ENCODE measurements at places on chromosomes 13 and 19.

DNA sequence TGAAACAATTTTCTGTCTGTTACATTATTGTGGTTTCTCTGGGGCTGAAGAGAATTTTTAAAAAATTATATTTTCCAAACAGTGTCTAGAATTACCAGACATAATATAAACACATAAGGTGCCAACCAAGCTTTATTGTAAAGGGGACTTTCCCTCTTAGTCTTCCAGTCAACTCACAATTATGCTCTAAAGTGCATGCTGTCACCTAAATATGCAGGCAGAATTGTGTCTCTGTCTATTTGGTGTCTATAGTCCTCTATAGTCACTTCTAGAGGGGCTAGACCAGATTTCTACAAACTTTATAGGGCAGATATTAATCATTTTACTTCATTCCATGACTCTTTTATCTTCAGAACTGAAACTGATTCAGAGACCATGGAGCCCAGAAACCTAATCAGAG is 12.8 kb downstream of the ZNF254 start:
- DNase-seq: no peak

DNA sequence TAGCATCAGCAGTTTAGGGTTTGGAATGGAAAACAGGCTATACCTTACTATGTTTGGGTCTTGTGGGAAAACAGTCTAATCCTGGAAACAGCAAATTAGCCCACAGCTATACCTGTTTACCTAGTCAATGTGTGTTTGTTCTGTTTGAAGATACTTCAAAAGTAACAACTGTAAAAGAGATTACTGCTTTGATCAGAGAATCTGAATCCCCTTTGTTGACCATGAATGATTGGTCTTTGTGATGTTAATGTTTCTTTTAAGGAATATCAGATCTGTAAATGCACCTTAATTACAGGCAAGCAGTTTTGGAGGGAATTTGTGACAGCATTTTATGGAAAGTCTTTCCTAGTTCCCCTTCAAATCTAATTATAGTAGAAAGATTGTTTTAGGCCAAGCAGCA is 20.7 kb upstream of the KLF5 start:
- DNase-seq: no peak

- DNase-seq: peak; percentile 9
These were observed 73.0 kb upstream of the MAB21L1 start for GRCh38 chr13:35549481-35549880.

DNA sequence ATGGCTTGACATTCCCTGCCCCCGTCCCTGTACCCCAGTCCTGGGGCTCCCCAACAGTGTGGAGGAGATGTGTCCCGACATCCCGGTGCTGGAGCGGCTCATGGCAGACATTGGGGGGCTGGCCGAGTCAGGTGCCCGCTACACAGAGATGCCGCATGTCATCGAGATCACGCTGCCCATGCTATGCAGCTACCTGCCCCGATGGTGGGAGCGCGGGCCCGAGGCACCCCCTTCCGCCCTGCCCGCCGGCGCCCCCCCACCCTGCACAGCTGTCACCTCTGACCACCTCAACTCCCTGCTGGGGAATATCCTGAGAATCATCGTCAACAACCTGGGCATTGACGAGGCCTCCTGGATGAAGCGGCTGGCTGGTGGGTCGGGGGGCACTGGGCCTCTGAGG is 83.8 kb downstream of the RYR1 start:
- DNase-seq: no peak

DNA sequence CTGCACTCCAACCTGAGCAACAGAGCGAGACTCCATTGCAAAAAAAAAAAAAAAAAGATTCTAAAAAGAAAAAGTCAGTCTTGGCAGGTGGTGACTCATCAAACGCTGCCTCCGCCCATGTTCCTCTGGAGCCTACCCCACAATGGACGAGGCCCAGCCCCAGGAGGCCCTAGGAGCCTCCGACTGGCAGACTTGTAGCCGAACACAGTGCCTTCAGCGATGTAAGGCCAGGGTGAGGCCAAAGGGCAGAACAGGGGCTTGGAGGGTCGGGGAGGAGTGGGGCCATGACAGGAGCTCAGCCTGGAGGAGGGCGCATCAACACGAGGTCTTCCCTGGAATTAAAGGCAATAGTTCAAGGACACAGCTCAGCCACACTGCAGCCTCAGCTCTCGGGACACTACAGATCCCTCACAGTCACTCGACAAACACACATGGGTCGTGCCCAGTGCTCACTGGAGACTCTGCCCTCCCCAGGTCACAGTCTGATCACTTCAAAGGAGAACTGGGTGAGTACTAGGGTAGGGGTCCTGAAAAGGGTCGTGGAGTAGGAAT is 5.1 kb downstream of the USE1 start:
- DNase-seq: no peak

DNA sequence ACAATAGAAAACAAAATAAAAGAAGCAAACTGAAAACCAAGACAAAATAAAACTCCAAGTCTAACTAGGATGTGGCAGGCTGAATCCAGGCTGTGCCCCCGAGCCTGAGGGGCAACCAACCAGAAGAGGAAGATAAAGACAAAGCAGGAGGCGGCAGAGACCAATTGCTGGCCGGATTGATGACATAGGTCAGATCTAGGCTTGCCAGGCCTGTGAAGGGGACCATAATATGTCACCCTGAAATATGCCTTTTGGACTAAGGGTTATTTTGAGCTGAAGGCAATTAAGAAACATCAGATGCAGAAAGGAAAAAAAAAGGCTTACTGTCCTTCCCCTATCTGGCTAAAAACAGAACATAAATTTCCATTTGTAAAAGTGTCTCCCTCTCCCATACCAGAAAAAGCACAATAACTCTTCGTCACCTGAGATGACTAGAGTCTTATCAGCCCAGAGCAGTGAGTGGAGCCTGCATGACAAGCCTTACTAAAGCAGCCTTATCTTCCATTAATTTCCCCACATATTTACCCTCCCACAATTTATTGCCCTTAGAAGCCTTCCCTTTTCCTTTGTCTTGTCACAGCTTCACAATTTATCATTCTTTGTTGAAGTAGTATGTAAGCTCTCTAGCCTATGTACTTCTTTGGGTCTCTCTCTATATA is 22.8 kb downstream of the ATP8A2 start:
- DNase-seq: no peak

DNA sequence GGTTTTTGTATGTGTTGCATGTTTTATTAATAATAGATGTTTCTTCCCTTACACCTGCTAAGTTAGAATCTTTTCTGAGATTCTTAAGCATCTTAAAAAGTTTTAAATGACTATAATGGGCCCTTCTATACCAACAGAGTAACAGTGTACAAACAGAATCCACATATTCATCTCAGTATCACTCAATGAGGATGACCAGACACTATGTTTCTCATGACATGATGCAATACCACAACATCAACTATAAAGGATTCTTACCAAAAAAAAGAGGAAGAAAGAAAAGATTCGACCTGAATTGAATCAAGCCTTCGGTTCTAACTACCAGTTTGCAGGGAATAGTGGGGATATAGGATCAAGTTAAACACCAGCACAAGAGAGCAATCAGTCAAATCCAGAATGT is 56.5 kb downstream of the INTS6 start:
- DNase-seq: peak; percentile 6

DNA sequence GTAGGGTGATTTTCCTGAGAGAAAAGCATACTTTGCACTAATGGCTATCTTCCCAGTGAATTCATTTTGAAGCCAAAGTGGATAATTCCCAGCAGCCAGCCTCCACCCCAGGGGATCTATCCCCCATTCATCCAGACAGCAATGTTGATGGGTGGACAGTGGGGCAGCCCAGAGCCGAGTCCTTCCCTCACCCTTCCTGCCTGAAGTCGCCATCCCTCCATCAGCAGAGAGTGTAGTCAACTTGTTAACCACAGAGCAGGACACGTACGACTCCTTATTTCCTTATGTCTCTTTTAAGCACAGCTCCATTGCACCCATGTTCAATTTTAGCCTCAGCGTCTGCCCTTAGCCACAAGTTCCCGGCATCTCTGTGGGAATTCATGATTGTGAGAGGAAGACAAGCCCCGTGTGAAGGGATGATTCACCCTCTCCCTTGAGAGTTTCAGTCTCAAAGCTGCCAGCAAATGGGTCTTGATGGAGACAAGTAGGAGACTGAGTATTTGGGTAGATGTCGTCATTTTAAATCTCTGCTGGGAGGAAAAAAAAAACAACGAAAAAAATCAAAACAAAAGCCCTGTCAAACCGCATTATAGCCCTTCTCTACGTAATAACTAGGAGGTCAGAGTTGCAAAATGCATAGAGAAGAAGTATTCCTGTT is 58.3 kb upstream of the MEDAG start:
- DNase-seq: peak; percentile 85

DNA sequence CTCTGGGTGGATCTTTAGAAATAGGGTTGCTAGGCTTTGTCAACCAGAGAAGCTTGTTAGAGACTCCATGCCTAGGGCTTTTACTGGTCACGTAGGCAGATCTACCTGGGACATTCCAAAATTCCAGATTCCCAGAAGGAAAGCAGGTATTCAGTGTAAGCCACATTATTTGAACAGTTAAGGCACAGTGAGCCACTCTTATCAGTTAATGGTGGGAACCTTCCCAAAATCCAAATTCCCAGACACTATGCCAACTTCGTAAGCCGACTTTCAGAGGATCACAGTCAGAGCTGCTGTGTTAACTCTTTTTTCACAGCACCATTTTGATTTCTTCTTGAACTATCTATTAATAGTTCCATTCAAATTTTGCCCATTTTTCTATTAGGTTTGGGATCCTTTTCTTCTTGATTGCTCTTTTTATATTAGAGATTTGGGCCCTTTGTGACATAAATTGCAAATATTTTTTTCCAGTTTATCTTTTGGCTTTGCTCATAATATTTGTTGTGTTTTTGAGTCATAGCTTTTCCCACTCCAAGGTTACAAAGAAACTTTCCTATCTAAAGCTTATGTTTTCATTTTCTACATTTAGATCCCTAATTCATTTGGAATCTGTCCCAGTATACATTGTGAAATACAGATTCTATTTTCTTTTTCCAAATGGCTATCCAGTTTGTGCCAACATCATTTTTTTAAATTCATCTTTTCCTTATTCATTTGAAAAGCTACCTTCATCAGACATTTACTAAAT is 77.3 kb downstream of the DHRS12 start:
- DNase-seq: no peak

GRCh38 chr13:35720290-35720689 is 243.8 kb upstream of the MAB21L1 start:
- no peak for DNase-seq

- DNase-seq: no peak
These were observed 33.7 kb downstream of the SHISA2 start for GRCh38 chr13:26017932-26018665.

DNA sequence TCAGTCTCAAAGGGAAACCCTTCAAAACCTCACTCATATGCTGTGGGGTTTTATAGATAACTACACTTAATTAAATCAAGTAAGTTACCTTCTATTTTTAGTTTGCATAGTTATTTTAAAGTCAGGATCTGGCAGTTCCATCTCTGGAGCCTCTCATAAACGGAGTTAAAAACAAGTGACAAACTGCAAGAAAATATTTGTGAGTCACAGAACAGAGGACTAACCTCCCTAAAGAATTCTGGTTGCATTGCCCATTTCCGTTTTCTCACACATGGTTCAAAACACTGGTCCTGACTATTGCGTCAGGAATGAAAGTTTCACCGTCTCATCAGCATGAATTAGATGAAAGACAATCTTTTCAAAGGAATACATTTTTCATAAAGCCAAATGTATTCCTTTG is 10.6 kb downstream of the RXFP2 start:
- peak; percentile 94 for DNase-seq

- no peak for DNase-seq
These were observed 27.1 kb upstream of the LATS2 start for GRCh38 chr13:21088534-21088933.

DNA sequence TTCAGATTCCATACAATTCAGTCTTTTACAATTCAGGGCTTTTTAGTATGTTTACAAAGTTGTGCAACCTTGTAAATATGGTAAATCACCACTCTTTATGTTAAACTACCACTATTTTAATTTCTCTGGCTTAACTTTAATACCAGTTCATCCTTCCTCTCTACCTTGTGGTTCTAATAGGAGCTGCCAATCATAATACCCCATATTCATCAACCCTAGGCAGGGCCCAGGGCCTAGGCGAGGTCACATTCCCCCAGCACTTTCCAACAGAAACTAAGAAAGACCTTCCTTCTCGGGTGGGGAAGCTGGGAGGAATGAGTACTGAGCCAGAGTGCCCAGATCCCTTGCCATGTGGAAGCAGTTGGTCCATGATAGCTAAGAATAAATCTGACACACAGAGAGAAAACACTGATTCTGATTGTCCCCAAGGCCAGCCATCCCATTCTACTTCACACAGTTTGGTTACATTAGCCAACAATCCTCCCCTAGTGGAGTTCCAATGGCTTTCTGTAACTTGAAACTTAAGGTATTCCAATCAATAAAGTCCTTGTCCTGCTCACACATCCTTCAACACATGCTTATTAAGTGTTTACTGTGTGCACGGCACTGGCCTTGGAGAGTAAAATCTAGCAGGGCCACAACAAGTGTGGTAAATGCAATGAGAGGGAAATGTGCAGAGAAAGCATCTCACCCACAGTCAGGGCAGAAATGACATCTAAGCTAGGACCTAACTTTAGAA is 76.8 kb downstream of the NUFIP1 start:
- no peak for DNase-seq

DNA sequence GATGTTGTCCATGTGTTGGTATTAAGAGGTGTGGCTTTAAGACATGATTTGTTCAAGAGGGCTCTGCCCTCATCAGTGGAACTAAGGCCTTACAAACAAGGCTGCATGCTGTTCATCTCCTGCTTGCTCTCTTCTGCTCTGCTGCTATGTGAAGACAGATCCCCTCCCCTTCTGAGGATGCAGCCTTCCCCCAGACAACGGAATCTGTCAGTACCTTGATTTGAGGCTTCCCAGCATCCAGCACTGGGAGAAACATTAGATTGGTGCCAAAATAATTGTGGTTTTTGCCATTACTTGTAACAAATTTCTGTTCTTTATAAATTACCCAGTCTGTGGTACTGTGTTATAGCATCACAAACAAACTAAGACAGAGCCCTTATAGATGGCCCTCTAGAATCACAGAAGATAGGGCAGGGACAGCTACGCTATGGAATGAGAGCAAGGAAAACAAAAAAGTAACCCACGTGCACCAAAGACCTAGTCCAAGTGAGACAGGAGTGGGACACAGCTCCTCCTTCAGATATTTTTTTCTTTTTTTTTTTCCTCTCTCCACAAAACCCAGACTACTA is 151.5 kb upstream of the RXFP2 start:
- no peak for DNase-seq

DNA sequence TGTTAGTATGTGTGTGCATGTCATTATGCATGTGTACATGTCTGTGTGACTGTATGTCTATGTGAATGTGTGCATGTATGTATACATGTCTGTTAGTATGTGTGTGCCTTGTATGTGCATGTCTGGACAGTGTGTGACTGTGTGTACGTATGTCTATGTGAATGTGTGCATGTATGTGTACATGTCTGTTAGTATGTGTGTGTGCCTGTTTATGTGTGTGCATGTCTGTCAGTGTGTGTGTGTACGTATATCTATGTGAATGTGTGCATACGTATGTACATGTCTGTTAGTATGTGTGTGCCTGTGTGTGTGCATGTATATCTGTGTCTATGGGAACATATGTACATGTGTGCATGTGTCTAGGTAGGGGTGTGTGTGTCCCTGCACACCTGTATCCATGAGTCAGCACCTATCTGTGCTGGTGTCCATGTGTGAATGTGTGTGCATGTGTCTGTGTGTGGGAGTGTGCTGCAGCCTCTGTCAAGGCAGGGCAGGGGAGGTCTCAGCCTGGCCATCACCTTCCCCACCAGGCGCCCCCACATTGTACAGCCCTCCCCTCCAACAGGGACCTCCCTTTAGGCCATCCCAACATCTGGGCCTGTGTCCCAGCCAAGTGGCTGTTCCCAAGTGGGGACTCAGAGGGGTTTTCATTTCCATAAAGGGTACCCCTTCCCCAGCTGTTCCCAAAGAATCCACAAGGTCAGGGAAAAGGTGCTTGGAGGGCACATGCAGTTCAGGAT is 4.4 kb downstream of the GAS6 start:
- DNase-seq: no peak

- no peak for DNase-seq
These were observed 747 bp upstream of the MARK4 start for GRCh38 chr19:45250216-45250831.
